ENCODE measurements at places on chromosomes 4 and X.

DNA sequence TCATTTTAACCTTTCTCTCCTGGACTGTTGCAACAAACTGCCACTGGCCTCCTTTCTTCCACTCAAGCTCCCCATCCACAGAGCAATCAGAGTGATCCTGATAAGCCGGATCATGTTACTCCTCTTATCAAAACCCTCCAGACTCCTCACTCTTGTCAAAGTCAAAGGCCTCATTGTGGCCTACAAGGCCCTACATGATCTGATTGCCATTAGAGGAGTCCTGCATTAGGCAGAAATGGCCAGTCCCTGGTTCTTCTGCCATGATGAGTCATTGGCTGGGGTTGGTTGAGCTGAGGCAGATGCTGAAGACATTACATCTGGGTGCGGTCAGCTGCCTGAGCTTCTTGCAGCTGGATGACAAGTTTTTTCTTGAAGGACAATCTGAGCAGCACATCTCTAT, 32.7 kb upstream of the CASK start:
- no peak for DNase-seq

DNA sequence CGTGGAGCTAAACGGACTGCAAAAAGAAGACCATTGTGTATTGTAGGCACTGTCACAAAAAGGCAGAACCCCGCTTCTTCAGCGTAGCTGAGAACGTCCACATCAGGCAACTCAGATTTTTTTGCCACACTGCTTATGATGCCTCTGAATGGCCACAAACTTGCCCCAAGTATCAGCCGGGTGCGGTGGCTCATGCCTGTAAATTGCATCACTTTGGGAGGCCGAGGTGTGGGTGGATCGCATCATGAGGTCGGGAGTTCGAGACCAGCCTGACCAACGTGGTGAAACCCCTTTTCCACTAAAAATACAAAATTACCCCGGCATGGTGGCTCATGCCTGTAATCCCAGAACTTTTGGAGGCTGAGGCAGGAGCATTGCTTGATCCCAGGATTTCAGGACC, 14.9 kb upstream of the IL3RA start:
- DNase-seq, result no peak

DNA sequence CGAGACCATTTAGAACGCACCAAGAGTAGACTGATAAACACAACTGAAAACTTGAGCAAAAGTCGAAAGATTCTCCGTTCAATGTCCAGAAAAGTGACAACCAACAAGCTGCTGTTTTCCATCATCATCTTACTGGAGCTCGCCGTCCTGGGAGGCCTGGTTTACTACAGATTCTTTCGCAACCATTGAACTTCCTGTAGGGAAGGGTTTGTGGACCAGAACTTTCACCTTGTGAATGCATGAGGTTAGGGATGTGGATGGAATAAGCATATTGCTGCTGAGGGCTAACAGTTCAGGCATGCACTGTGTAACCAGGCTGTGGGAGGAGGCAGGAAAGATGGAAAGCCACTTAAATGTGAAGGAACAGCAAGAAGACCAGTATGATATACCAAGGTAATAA, 20.9 kb upstream of the ING2 start:
- no peak for DNase-seq

GRCh38 chr4:136562834-136563233, 969.5 kb downstream of the PCDH18 start:
- DNase-seq, result no peak

GRCh38 chr4:175373031-175373430, 439.0 kb downstream of the GPM6A start:
- no peak for DNase-seq

DNA sequence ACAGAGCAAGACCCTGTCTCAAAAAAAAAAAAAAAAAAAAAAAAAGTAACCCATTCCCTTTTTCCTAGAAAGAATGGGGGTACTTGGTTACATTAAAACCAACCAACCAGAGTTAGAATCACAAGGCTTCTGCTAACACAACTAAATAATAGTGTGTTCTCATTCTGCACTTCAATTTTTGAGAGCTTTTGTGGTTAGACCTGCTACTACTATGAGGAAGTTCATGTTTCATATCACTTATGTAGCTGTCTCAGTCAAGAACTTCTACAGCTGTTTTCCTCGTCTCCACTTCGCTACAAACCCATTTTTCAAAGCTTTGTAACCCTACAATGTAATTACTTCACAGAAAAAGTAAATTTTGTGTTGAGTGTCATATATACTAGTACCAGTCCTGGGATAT, 58.3 kb downstream of the PDHA2 start:
- DNase-seq, result no peak

DNA sequence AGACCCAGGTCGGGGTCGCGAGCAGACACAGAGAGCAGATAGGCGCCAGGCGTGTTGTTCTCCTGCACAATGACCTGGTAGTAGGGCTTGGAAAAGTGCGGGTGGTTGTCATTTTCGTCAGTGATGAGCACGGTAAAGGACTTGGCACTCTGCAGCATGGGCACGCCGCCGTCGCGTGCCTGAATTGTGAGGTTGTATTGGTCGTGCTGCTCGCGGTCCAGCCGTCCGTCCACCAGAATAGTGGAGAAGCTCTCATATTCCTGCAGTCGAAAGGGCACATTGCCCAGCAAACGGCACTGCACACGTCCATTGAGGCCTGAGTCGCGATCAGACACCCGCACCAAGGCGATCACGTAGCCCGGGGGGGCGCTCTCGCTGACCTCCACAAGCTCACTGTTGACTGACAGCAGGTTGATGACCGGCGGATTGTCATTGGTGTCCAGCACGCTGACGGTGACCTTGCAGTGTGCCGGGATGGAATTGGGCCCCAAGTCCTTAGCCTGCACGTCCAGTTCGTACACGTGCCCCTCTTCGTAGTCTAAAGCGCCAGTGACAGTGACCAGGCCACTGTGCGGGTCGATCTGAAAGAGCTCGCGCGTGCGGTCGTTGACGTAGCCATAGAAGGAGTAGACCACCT, 2.8 kb downstream of the PCDH19 start:
- DNase-seq, result no peak

GRCh38 chr4:121594796-121595526, 101.8 kb downstream of the ANXA5 start:
- DNase-seq, result peak; percentile 3

GRCh38 chrX:38927592-38927991, 126.3 kb downstream of the MID1IP1 start:
- no peak for DNase-seq

DNA sequence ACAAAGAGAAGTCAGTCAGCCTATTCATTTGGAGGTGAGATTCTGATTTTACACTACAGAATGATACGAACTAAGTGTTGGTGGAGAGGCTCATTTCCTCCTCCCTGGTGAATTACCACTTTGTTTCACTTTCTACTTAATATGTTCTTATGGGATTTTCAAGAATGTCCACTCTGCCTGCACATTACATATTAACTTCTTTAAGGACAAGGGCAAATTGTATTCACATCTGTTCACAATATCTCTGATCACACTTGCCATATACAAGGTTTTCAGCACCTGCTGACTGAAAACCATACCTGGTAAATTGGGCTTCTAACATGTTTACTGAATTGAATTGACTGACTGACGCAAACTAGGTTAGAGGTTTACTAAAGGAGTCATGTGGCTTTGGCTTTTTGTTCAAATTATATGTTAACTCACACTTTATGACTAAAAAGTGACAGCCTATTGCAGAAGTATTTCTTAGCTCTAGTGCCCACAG, 188.4 kb upstream of the MBNL3 start:
- no peak for DNase-seq

DNA sequence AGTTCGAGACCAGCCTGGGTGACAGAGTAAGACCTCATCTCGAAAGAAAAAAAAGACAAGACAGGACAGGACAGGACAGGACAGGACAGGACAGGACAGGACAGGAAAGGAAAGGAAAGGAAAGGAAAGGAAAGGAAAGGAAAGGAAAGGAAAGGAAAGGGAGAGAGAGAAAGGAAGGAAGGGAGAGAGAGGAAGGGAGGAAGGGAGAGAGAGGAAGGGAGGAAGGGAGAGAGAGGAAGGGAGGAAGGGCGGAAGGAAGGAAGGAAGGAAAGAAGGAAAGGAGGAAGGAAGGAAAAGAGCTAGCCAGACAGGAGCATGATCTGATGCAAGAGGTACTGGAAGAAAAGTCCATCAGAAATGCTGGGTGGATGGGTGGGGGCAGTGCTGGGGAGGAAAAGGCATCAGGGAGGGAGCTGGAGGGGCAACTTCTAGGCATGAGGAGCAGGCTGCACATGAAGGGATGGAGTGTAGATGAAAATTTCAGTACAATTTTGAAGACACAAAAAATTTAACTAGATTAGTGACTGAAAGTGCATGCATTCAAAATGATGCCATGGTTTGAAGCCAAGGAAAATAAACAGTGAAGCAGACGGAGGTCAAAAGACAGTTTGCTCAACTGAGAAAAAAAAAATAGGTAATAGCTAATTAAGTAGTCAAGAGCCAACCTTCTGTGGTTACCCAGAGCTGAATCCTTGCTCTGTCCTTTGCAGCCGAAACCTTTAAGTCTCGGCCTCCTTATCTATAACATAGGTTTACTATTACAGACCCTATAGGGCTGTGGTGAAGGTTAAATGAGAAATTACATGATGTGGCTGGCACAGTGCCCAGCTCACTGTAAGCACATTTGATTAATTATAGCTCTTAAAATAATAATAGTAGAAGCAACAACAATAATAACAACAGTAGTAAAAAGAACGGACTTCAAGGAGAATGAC, 59.9 kb downstream of the ZNF827 start:
- DNase-seq, result no peak

GRCh38 chrX:23552303-23552702, 115.0 kb upstream of the PRDX4 start:
- no peak for DNase-seq

DNA sequence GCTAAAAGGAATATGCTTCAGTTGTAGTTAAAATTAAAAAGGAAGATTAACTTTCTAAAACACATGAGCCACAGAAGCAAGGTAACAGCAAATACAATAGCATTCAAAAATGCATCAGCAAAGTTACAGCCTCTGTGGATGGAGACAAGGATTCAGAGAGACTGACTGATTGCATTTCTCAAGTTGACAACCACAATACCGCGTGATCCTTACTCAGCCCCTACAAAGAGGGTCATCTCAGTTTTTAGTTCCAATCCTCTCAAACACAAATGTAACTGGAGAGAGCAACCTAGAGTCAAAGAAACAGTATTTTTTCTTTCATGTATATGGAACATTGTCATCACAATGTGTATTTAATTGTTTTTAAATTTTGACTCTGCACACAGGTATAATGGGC, 14.2 kb upstream of the C1QTNF7 start:
- DNase-seq, result no peak

DNA sequence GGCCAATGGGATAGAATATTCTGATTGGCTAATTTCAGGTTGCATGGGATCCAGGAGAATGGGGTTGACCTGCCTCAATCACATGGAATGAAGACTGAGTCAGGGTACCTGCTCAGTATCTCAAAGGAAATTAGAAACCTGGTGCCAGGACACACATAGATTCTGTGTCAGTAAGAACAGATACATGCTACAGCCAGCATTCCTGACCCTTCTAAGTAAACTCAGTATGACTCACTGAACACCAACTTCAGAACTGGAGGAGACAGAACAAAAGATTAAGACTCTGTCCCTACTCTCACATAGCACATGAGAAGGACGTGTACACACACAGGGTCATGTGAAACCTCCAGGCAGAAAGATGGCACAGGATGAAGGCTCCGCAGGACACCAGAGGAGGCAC, 54.5 kb downstream of the FAM184B start:
- DNase-seq, result no peak

DNA sequence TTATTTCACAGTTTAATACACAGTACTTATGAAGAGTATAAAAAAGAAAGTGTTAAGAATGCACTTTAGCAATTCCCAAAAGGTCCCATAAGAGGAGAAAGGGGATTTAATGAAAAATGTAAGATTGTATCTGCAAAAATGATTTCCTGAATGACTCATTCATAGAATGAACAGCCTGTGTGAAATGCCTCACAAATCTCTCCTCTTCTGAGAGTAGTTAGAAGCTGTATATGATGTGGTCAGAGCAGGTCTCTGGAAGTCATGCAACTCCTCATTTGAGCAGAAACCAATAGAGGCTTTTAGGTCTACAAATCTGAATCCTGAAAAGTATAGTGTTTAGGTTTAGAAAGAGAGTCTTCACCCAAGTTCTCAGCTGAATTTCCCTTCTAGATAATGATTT, 381.3 kb upstream of the INTU start:
- peak; percentile 13 for DNase-seq

DNA sequence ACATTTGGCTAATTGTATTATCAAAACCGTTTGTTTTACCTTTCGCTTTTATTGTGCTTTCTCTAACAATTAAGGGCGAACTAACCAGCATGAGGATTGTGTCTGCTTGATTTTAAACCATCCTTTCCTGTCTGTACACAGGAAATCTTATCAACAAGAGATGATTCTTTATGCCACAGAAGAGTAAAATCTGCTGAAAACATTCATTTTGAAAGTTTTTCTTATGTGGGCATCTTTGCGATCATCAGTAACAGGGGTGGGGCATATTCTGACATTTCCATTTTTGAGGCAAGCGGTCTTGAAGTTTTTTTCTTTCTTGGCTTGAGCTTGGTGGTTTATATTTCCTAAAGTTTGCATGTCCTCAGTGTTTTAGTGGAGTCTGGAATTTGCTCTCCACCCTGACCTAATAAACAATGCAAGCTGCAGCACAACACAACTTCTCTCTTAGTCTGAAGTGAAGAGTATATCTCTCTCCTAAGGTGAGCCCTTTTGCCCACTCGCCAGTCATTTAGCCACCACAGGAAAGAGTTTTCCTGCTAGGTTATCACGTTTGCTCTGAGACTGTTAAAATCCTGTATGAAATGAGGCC, 26.6 kb downstream of the NFKB1 start:
- DNase-seq, result no peak

DNA sequence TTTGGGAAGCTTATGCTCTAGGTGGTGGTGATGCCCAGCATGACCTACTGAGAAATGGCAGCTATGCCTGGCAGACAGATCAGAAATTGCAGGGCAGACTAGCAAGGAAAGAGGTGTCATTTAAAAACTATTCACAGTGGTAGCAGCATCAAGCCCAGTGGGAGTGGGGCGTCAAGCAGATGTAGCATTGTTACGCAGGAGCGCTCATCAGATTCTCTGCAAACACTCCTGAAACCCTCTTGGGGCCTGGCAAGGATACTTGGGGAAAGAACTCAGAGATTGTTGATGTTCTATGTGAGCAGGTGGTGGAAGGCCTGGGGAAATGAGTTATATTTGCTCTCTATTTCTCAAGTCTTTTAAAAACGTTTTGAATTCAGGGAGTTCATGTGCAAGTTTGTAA, 437.6 kb downstream of the RAPGEF2 start:
- no peak for DNase-seq

GRCh38 chr4:138409670-138410069, 167.5 kb upstream of the SLC7A11 start:
- DNase-seq, result no peak

DNA sequence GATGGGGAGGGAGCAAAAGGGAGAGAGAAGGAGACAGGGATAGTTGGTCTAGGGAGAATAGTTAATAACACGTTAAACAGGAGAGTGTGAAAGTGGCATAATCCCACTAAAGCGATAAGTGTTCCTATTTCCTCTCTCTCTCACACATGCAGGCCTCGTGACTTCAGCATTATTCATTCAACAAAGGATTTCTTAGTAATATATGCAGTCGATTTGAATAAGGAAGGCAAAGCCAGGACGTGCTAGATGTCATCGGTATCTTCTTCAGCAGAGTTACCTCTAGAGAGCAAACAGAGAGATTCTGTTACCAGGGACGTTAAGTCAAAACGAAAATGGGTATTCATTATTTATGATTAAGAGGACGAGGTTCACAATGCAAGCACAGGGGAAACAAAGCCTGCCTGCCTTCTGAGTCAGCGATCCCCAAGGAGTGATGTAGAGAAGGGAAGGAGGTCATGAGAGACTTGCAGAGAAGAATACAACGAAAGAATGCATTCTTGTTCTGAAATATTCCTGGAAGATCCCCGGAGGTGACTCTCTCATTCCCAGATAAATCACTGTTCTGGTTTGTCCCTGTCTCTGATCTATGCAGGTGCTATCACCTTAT, 1048.4 kb downstream of the NLGN4X start:
- no peak for DNase-seq
